ENCODE measurements at places on chromosomes 3 and 15.

DNA sequence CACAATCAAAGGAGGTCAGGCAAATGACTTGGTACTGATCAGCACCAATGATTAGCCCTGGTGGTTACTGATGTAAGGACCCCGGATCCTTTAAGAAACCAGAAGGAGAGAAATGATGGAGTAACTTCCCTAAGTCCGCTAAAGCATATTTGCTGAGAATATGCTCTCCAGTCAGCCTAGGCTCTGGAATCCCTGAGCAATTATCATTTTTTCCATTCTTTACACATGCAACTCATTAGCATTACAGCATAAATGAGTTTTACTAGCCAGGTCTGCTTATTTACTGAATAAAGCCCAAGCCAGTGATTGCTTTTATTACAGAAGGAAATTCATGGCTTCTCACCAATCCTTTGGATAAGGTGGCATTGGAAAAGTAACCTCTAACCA, 139.2 kb upstream of the WNT5A start:
- no peak for DNase-seq

GRCh38 chr3:150609988-150610387, 6.9 kb downstream of the SELENOT start:
- DNase-seq, result no peak

- no peak for DNase-seq
These were observed 23.0 kb upstream of the RETNLB start for GRCh38 chr3:108780235-108780634.

DNA sequence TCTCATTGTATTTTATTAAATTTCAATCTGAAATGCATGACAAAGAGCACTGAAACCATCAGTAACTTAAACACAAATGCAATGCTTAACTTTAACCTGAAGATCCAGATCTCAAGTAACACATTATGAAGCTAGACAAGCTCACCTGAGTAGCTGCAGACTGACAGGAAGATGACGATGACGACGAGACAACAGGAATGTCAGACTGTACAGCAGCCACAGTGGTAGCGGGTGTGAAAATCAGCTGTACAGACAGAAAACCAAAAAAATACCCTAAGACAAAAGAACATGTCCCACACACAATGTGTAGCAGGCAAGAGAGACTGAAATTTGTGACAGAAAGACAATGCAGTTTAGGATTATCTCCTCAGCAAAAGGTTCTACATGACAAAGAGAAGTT, 36.3 kb downstream of the PHC3 start:
- no peak for DNase-seq

GRCh38 chr15:34973512-34973911, 4.0 kb upstream of the AQR start:
- DNase-seq, result no peak

DNA sequence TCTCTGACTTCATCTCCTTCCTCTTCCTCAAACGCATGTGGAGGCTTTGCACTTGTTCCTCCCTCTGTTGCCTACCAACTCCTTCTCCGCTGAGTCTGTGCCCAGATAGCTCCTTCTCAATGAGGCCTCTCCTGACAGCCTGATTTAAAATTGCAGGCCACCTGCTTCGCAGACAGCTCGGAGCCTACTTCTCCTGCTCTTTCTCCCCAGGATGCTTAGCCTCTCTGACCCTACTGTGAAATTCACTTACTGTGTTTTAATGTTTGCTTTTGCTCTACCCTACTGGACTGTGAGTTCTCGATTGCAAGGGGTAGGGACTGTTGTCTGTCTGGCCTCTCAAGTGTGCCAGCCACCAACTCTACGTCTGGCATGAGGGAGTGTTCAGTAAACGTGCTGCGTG, 83.4 kb downstream of the EEFSEC start:
- DNase-seq, result no peak

DNA sequence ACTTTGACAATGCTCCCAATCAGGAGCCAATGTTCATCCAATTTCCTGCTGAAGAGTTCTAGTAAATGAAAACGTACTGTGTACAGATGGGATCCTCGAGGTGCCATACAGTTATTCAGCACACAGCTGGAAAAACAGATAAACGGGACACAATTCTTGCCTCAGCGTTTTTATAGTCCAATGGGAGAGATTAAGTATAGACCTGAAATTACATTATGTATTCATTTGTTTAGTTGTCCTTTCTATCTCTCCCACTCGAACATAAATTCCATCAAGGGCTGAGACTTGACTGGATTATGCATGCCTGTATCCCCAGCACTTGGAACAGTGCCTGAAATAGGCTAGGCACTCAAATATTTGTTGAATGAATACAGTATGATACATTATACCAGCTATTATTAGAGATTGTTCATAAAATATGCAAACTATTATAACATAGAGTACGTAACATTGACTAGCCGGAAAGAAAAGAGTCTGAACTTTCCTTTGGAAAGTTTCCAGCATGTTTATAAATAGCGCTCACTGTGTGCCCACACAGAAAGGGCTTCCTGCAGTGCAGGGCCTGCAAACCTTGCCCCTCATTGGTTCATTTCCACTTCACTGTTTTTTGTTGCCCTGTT, 27.4 kb upstream of the SNTN start:
- DNase-seq, result no peak

DNA sequence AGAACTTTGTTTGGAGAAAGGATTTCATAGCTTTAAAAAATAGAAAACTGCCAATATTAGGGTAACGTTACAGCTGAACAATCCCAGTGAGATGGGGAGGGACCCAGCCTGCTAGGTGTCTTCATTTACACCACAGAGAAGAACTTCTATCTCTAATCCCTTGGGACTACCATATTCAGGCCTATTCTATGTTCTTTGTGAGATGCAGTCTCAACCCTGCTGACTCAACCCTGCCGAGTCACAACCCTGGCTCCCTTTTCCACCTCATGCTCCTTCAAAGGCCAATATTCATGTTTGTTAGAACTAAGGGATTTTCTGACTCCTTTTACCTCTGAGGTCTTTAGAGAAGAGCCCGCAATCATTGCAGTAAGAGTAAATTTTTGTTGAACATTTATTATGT, 350.5 kb downstream of the EPHB1 start:
- DNase-seq, result no peak

- DNase-seq, result no peak
These were observed 277.7 kb downstream of the GAP43 start for GRCh38 chr3:115901008-115901407.

- DNase-seq, result no peak
These were observed 347.9 kb downstream of the RBMS3 start for GRCh38 chr3:29628795-29629194.

DNA sequence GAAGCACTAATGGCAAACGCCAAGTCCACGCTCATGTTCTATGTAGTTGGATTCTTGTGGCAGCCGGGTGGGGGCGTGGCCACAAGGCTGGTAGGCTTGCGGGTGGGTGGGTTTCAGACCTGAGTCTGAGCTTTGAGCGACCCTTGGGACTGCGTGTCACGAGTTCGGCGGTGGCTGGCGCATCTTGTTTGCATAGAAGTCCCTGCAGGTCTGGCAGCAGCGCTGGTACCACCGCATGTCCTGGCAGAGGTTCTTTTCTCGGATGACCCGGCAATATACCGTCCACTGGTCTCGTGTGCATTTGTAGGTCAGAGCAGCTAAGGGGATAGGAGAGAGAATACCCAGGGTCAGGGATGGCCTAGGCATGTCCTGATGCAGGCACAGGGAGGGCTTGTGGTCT, 241.0 kb upstream of the LYSMD4 start:
- DNase-seq, result no peak

DNA sequence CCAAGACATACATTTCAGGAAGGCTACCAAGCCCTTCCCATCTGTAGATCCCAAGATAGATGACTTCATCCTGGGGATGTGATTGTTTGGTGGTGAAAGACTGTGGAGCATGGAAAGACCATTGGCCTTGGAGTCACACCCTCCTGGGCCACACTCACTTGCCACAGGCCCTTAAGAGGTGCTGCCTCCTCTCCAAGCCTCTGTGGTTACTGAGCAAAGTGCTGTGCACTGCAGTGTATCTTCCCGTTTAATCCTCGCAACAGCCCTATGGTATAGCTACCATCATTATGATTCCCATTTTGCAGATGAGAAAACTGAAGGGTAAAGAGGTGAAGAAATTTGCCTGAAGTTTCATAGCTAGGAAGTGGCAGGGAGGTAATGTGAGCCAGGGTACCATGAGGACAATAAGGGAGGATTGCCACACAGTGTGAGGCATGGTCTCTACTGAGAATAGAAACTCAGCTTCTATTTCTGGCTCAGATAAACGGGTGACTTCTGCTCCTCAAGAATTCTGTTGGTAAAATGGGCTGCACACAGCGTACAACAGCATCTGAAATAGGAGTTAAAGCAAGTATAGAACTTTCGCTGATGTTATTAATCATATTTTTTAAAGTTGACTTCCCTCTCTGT, 23.9 kb upstream of the RHO start:
- DNase-seq, result no peak

GRCh38 chr3:168156479-168156878, 60.8 kb upstream of the GOLIM4 start:
- no peak for DNase-seq

GRCh38 chr3:177351757-177352158, 154.5 kb upstream of the TBL1XR1 start:
- no peak for DNase-seq

GRCh38 chr3:11651477-11651876, 7.8 kb upstream of the VGLL4 start:
- no peak for DNase-seq

DNA sequence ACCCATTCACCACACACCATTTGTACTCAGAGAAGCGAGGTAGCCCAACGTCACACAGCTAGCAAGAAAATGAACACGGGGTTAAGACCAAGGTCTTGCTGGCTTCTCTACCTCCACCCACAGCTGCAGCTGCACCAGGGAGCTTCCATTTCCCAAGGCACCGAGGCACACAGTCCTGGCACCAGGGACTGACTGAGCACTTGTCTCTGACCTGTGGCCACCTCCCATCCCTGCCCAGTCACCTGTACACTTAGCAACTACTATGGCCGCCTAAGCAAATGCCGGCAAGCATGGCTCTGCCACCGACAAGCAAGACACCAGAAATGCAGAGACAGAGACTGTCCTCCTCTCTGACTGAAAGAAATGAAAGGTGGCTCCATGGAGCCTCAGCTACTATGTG, 15.3 kb downstream of the ZXDC start:
- no peak for DNase-seq

- DNase-seq, result no peak
These were observed 1.0 kb downstream of the C3orf38 start for GRCh38 chr3:88150806-88151205.

DNA sequence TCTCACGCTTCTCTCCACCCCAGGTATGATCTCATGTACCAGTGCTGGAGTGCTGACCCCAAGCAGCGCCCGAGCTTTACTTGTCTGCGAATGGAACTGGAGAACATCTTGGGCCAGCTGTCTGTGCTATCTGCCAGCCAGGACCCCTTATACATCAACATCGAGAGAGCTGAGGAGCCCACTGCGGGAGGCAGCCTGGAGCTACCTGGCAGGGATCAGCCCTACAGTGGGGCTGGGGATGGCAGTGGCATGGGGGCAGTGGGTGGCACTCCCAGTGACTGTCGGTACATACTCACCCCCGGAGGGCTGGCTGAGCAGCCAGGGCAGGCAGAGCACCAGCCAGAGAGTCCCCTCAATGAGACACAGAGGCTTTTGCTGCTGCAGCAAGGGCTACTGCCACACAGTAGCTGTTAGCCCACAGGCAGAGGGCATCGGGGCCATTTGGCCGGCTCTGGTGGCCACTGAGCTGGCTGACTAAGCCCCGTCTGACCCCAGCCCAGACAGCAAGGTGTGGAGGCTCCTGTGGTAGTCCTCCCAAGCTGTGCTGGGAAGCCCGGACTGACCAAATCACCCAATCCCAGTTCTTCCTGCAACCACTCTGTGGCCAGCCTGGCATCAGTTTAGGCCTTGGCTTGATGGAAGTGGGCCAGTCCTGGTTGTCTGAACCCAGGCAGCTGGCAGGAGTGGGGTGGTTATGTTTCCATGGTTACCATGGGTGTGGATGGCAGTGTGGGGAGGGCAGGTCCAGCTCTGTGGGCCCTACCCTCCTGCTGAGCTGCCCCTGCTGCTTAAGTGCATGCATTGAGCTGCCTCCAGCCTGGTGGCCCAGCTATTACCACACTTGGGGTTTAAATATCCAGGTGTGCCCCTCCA, 19.1 kb downstream of the TYRO3 start:
- DNase-seq, result no peak

DNA sequence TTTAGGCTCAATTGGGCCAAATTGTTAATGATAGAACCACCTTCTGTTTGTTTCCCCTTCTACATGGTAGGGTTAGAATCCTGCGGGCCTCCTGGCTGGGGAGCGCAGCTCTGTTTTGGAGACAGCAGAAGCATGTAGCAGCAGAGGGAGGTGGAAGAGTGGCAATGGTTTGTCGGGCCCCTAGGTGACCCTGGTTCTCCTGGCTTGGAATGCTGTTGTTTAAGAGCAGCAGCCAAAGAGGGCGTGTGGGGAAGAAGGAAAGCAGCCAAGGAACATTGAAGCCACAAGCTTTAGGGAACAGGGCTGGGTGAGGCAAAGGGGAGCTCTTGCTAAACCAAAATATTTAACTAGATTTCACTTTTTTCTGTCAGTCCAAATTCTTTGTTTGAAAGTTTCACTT, 213.7 kb upstream of the NR2E3 start:
- DNase-seq, result no peak

DNA sequence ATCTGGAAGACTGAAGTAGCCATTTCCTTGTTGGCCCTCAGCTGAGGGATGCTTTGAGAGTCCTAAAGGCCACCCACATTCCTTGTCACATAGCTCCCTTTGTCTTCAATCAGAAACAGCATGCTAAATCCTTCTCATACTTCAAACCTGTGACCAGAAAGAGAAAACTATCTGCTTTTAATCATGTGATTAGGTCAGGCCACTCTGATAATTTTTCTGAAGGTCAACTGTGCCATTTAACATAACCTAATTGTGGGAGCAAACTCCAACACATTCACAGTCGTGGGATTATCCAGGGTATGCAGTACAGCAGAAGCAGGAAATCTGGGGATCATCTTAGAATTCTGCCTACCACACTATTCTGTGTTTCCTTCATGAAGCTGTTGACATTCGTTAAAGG, 223.9 kb upstream of the NR2E3 start:
- DNase-seq, result no peak

- DNase-seq, result no peak
These were observed 6.7 kb downstream of the ZBTB47 start for GRCh38 chr3:42660131-42660715.

Measured in HuH-7 (cell line).